NCI-H1048 (cell line): ENCODE measurements at places on chromosomes 12 and 14.

GRCh38 chr14:99284254-99285004, 12.4 kb upstream of the BCL11B start:
- no peak for DNase-seq

DNA sequence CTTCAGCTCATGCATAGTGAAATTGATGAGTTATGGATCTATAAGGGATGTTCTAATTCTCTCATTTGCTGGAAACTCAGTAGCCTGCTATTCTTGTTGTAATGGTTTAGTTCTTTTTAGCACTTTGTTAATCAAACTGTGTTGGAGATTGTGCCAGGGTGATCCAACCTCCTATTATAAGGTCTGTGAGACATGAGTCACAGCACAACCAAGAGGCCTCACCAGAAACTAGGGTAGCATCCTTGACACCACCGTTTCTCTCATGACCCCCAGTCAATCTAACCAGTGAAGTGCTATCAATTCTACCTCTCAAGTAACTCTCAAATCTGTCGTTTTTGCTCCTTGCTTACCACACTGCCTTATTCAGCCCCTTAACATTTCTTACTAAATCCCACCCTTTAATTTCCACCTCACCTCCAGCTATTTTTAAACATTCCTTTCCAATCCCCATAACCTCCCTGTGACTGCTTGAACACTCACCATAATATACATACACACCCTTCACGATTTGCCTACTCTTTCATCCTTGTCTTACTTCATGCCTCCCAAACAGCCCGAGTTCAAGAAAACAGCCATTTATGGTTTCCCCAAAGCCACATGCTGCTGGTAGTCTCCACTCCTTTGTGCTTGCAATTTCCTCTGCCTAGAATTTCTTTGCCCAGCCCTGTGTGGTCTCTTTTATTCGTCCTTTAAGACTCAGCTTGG, 53.9 kb upstream of the NUDT4 start:
- DNase-seq: no peak

DNA sequence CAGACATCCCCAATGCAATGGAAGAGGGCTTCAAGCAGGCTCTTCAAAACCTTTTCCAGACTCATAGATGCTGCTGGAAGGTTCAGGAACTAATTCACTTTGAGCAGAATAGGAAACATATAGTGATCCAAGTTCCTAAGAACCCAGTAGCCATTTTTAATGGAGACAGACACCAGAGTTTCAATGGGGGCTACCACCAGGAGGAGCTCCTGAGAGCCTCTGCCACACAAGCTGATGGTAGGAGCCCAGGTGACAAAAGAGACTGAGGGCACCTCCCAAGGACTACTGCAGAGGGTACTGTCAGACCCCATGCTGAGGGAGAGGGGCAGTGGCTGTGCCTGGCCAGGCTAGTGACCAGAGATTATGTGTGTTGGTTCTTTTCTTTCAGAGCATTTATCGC, 45.9 kb downstream of the IFNG start:
- no peak for DNase-seq

DNA sequence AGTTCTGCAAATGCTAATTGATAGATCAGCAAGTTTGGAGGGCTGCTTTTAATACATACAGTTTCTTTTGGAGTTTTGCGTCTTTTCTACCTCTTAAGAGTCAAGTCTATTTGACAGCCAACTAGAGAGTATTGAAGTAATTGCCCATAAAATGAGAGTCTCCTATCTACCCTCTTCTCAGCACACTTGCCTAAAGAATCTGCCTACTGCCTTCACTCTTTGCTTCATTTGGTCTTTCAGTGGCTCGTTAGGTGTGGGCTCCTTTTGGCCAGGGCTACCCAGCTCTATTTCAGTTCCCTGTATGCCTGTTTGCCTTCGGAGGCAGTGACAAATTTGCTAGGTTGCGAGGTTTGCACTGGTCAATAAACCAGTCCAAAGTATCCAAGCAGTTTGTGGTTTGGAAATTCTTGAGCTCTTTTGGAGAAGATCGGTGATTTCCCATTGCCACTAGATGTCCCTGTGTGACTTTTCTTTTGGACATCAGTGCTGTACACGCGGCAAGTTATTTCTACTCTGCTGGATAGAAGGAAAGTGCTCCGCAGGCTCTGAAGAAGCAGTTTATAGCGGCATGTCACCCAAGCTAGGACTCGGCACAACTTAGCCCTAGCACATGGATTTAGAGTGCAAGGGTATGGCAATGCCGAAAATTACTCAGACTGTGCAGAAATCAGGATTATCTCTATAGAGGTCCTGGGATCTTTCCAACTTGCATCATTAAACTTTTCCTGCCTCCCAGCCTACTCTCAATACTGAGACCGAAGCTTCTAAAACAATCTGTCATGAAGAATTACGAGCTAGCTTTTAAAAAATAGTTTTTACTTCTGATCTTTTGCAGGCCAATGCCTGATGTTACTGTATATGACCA, 38.6 kb downstream of the MGST1 start:
- DNase-seq: peak; percentile 35

DNA sequence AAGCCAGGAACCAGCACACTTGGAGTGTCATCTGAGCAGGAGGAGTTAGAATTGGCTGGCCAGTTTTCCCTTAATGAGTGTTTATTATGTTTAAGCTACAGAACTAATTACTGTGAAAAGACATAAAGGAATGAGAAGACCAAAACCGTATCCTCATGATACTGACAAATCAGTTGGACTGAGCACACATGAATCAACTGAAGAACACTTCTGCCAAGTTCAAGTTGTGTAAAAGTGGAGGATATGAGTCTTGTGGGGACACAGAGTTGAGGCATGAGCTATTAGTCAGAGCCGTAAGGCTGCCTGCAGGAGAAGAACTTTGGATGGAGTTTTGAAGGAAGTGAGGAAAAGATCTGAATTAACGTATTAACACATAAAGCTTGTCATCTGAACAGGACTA, 43.1 kb downstream of the HMGA2 start:
- no peak for DNase-seq

DNA sequence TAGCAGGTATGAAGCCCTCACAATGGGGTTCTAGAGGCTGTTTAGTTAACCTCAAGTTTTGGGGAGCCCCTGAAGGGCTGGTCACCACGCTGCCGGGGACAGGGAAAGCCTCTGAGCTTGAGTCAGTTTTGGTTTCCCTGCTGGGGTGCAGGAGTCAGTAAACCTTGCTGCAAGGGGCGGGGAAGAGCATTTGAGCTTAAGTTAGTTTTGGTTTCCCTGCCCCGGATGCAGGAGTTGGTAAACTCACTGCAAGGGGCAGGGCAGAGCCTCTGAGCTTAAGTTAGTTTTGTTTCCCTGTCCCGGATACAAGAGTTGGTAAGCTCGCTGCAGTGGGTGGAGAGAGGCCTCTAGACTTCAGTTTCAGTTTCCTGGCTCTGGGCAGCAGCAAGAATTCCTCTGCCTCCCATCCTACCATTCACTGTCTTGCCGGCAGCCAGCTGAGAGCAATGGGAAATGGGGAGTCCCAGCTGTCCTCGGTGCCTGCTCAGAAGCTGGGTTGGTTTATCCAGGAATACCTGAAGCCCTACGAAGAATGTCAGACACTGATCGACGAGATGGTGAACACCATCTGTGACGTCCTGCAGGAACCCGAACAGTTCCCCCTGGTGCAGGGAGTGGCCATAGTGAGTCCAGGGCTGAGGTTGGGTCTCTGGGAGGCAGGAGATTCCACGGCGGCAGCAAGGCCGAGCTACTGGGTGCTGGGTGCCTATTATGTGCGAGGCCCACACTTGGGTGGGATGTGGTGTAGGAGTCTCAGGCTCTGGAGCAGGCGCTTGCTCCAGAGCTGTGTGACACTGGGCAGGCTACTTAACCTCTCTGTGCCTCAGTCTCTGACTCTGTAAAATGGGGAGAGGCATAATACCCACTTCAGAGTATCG, at the start of gene OAS2:
TSS of gene OAS2 (plus strand) at position 357 of the 878 bp plus-strand sequence. CDS start at position 447, 90 bp downstream.
- DNase-seq: no peak

DNA sequence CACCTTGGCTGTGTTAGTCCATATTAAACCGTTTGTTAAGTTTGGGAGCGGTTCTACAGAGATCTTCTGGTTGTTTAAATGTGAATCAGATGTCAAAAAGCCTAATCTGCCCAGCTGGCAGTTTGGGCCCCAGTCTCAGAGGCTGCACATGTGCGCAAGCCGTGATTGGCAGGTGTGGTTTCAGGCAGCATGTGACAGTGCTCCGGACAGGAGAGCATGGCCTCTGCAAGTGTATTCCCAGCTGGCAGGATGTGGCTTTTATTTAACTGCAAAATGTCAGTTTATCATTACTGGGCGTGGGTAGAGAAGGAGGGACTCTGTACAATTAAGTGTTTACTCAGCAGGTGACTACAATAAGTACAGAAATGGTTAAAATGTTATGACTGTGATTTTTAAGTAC, 77.5 kb downstream of the PELI2 start:
- no peak for DNase-seq

DNA sequence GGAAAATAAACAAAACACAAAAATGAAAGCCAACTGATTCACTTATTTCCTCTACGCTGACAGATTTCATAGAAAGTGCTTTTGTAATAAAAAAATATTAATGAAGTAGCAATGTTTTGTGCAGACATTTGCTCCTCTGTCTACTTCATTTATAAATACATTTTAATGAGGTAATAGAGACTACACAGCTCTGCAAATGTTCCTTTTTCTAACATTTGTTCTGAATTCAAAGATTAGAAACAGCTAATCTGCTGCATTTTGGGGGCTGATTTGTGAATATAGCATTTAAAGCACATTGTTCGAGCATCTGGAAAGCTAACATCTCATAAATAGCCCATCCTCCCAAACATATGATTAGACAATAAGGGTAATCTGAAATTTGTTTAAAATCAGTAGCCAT, 97.8 kb downstream of the PRKD1 start:
- no peak for DNase-seq

- DNase-seq: no peak
These were observed 32.4 kb downstream of the LMO3 start for GRCh38 chr12:16573398-16574077.

- no peak for DNase-seq
These were observed 6.4 kb downstream of the LUM start for GRCh38 chr12:91104812-91105466.

DNA sequence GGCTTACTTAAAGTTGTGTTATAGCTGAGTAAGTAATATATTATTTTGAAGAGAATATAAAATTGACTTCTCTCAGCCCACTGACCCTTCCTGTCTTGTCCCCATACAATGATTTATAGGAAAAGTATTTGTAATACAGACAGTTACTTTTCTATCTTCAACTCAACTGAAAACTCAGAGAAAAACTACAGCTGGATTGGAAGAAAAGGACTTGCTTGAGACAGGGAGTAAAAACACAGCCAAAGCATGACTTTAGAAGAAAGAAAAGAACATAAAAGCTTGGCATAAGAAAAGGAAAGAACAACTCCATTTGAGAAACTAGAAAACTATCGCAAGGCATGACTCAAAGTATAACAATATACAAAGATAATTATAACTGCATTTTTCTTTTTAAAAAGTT, 57.5 kb downstream of the MSRB3 start:
- DNase-seq: no peak

GRCh38 chr12:6096527-6096926, 27.9 kb downstream of the VWF start:
- DNase-seq: no peak

GRCh38 chr12:15830538-15830937, 41.4 kb upstream of the EPS8 start:
- DNase-seq: no peak

- no peak for DNase-seq
These were observed 8.5 kb downstream of the TRPV4 start for GRCh38 chr12:109824731-109825130.

- no peak for DNase-seq
These were observed 11.0 kb downstream of the ZBTB39 start for GRCh38 chr12:56995201-56995929.

GRCh38 chr14:95163666-95164065, 6.3 kb upstream of the DICER1 start:
- DNase-seq: no peak

DNA sequence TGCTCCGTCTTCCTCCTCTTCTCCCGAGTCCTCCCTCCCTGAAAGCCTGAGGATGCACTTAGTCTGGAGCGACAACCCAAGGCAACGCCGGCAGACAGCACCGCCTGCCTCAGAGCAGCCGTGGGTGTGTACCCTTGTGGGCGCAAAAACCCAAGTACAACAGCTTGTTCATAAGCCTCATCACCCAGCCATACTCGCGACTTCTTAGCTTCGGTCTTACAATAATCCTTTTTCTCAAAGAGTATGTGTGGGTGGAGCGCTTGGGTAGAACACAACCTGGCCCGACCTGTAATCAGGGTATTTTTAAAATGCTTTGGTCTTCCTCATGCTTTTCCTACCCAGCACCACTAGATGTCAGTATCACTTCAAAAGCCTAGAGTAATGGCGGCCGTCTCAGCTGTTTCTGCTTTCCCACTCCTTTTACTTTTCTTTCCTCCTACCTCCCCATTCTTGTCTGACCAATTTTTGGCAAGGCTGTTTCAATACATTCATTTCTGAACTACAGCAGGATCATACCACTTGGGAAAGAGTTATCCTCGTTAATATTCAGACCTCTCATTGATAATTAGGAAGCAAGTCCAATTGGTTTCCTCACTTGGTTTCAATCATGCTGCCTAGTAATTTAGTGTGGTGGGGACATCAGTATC, 198.9 kb downstream of the EPS8 start:
- no peak for DNase-seq
